ENCODE measurements at places on chromosomes 13 and 19. TPM values are rescaled to one million over a fixed set of nuclear protein-coding genes. Genes with fewer than 3 reads are reported as not detected.

SHISA7 gene
- total RNA-seq: 0.29 TPM

KLK15 gene
- not detected for total RNA-seq

ZIK1 gene
- total RNA-seq: 6.9 TPM

BRME1 gene
- total RNA-seq: 6.3 TPM

KLK14 gene
- not detected for total RNA-seq

NR2C2AP gene
- 24.1 TPM for total RNA-seq

DNA sequence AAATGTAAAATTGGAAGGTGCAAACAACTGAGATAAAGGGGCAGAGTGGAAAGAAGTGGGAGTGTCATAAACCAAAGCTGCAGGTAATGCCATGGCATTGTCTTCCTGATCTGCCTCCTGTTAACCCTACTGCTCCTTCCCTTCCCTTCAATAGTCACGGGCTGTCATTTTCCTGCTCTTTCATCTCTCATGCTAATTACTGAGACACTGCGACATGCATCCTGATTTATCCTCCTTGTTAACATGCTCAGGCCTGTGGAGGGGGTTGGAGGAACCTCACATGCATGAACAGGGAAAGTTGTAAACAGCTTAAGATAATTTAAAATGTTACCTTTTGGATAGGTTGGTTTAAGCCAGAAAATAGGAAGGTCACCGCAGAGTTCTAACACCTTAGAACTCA, 27.2 kb downstream of the CNMD start:
- H3K36me3 ChIP-seq: no peaks in the 10 kb centered on the region
- no peaks in the 10 kb centered on the region for H3K27me3 ChIP-seq
- DNase-seq: no peak
- no peaks in the 10 kb centered on the region for H3K4me1 ChIP-seq
- no peak overlapping the region for H3K4me3 ChIP-seq

- no peak overlapping the region for H3K4me3 ChIP-seq
- H3K4me1 ChIP-seq: peaks cover 1% of the 10 kb centered on the region
- H3K27ac ChIP-seq: no peak overlapping the region
- no peaks in the 10 kb centered on the region for H3K27me3 ChIP-seq
- no peak for DNase-seq
- peaks cover 5% of the 10 kb centered on the region for H3K36me3 ChIP-seq
Measured at GRCh38 chr19:6209233-6209632, 70.5 kb downstream of the MLLT1 start.

GRCh38 chr13:50518131-50518530, 325.4 kb downstream of the DLEU7 start:
- no peak overlapping the region for H3K4me3 ChIP-seq
- H3K4me1 ChIP-seq: no peaks in the 10 kb centered on the region
- no peak for DNase-seq
- H3K27me3 ChIP-seq: no peaks in the 10 kb centered on the region
- no peaks in the 10 kb centered on the region for H3K36me3 ChIP-seq
- H3K27ac ChIP-seq: no peak overlapping the region

DNA sequence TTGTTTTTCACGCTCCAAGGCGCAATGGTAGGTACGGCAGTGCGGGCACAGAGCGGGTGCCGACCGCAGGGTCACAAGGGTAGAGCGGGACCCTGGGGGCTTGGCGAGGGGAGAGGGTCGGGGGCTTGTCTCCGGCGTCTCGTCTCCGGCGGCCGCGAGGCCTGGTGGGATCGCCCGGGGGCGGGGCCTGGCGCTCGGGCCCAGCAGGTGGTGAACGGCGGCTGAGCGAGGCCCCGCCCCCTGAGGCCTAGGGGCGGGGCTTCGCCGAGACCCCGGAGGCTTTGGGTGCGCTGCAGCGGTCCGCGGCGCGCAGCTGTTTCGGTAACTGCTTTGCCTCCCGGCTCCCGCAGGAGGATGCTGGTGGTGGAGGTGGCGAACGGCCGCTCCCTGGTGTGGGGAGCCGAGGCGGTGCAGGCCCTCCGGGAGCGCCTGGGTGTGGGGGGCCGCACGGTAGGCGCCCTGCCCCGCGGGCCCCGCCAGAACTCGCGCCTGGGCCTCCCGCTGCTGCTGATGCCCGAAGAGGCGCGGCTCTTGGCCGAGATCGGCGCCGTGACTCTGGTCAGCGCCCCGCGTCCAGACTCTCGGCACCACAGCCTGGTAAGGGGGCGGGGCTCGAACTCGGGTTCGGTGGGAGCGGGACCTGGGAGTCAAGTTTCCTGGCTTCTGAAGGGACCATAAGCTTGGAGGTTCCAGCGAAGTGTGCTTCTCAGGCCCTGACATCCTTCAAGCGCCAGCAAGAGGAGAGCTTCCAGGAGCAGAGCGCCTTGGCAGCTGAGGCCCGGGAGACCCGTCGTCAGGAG, at the start of gene TSEN34:
TSS of gene TSEN34 (plus strand) at position 298 of the 800 bp plus-strand sequence. CDS start at position 355, 57 bp downstream.
- no peaks in the 10 kb centered on the region for H3K27me3 ChIP-seq
- peak within 1 kb of the TSS; percentile 96 for H3K27ac ChIP-seq
- DNase-seq: peak; percentile 56
- H3K4me1 ChIP-seq: no peaks in the 10 kb centered on the region
- peak within 1 kb of the TSS; percentile 70 for H3K4me3 ChIP-seq

- H3K27me3 ChIP-seq: no peaks in the 10 kb centered on the region
- no peaks in the 10 kb centered on the region for H3K4me1 ChIP-seq
- H3K36me3 ChIP-seq: no peaks in the 10 kb centered on the region
- DNase-seq: no peak
- no peak overlapping the region for H3K27ac ChIP-seq
Measured at GRCh38 chr13:113466383-113466782, 13.1 kb upstream of the ADPRHL1 start.

DNA sequence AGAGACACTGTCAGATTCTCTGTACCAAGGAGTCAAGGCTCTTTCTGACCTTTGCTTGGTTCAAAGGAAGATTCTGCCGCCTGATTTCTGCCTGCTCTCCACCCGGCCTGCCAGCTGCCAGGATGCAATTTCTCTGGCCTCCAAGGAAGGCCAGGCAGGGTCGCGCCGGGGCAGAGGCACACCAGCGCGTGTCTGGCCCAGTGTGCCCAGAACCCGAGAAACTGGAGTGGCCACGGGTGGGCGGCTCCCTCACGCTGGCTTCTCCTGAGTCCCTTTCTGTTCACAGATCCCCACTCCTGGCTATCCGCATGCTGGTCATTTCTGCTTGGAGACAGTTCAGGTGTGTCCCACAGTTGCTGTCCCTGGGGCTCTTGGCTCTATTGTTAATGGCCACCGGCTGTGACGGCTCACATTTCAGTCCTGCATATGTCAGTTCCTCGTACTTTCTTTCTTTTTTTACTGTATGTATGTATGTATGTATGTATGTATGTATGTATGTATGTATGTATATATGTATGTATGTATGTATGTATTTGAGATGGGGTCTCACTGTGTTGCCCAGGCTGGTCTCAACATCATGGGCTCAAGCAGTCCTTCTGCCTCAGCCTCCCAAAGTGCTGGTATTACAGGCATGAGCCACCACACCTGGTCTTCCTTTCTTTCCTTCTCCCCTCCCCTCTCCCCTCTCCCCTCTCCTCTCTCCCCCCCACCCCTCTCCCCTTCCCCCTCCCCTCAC, 16.9 kb downstream of the TMPRSS9 start:
- DNase-seq: no peak
- H3K27ac ChIP-seq: no peak overlapping the region
- H3K4me1 ChIP-seq: no peaks in the 10 kb centered on the region
- no peak overlapping the region for H3K4me3 ChIP-seq
- H3K27me3 ChIP-seq: no peaks in the 10 kb centered on the region

GRCh38 chr13:48493851-48494250, 39.0 kb downstream of the RCBTB2 start:
- H3K27ac ChIP-seq: peak overlapping the region; percentile 86
- no peaks in the 10 kb centered on the region for H3K36me3 ChIP-seq
- H3K27me3 ChIP-seq: no peaks in the 10 kb centered on the region

- no peak overlapping the region for H3K4me3 ChIP-seq
- DNase-seq: no peak
- no peaks in the 10 kb centered on the region for H3K4me1 ChIP-seq
- H3K27me3 ChIP-seq: no peaks in the 10 kb centered on the region
Measured at GRCh38 chr13:95003019-95003813, 290.9 kb upstream of the SOX21 start.
